Aorta (tissue), 5 donors: ENCODE measurements at places on chromosomes 12 and 14. TPM values are rescaled to one million over a fixed set of nuclear protein-coding genes. Genes with fewer than 3 reads are reported as not detected.

PAPLN gene
- polyA plus RNA-seq, result 3.1 TPM

CDH24 gene
- 4.1 TPM for polyA plus RNA-seq

GNB3 gene
- polyA plus RNA-seq, result 32.9 TPM

RPS6KA5 gene
- 1.6 TPM for polyA plus RNA-seq

GPR132 gene
- not detected for polyA plus RNA-seq

TNFRSF1A gene
- 112 TPM for polyA plus RNA-seq

DNA sequence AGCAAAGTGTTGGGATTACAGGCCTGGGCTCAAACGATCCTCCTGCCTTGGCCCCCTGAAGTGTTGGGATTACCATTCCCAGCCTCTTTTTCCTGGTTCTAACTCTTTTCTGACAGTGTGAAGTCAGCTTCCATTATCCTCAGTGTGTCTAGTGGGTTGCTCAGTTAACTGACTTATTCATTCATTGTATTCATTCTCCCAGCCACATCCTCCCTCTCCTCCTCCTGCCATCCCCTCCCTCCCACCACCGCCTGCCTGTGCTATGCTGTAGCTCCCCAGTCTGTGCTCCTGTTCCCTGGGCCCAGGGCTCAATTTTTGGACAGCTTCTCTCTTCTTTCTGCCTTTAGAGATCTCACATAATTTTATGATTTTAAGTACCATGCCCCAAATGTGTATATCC lies 19.4 kb downstream of the ATP6V0A2 start:
- DNase-seq, result no peak

- DNase-seq, result no peak
These were observed 29.1 kb downstream of the ZNF664 start for GRCh38 chr12:124002021-124002644.

DNA sequence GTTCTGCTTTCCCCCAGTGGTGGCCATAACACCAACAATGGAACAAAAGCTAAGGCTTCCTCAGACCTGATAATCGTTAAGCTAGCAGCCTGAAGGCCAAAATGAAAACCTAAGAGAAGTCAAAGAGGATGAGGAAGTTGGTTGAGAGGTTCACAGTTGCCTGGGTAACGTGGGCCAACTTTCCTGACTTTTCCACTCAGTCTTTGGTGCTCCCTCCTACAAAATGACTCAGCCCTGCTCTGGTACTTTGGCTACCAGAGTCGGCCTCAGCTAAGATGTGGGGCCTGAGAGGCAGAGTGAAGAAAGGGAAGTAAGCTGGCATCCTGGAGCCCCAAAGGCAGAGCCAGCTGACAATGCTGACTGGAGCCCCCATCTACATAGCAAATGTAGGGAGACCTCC lies 14.9 kb upstream of the FKBP11 start:
- no peak for DNase-seq
